ENCODE measurements at places on chromosomes 1 and 21. TPM values are rescaled to one million over a fixed set of nuclear protein-coding genes. Genes with fewer than 3 reads are reported as not detected.

The S100A7A gene
- total RNA-seq, result not detected

The HNRNPR gene
- total RNA-seq, result 67.9 TPM

The COL6A1 gene
- total RNA-seq, result 792 TPM

The HNRNPCL2 gene
- total RNA-seq, result not detected

The FOXE3 gene
- not detected for total RNA-seq

The CELA3A gene
- total RNA-seq, result not detected

The IRF6 gene
- total RNA-seq, result 0.59 TPM

The ADAMTSL4 gene
- total RNA-seq, result 25.6 TPM

The CASZ1 gene
- total RNA-seq, result 0.30 TPM

The PRRX1 gene
- 57.8 TPM for total RNA-seq

The CR1 gene
- total RNA-seq, result not detected

The MPL gene
- not detected for total RNA-seq

The CD5L gene
- total RNA-seq, result not detected

The SEC16B gene
- total RNA-seq, result 4.0 TPM

The KRTAP19-6 gene
- not detected for total RNA-seq

The FAM131C gene
- 0.45 TPM for total RNA-seq

The C1orf141 gene
- not detected for total RNA-seq

The KIAA1614 gene
- total RNA-seq, result 9.2 TPM

The ZNF683 gene
- not detected for total RNA-seq

The ARHGEF10L gene
- total RNA-seq, result 10.7 TPM

The TMOD4 gene
- 0.45 TPM for total RNA-seq

The FGR gene
- under 0.01 TPM for total RNA-seq

The AMPD1 gene
- total RNA-seq, result not detected

The LCE1B gene
- total RNA-seq, result not detected

The PIP5K1A gene
- total RNA-seq, result 46.7 TPM

The AQP10 gene
- not detected for total RNA-seq

The LCE3E gene
- total RNA-seq, result not detected

The NMNAT2 gene
- 0.89 TPM for total RNA-seq

The ZNF691 gene
- 10.6 TPM for total RNA-seq

The TFF2 gene
- not detected for total RNA-seq

The DIO1 gene
- total RNA-seq, result not detected

The SLC2A5 gene
- not detected for total RNA-seq

The SAMD11 gene
- 2.5 TPM for total RNA-seq

The LRRC3 gene
- total RNA-seq, result 1.3 TPM

The RAB7B gene
- 3.4 TPM for total RNA-seq

The DNM3 gene
- 1.2 TPM for total RNA-seq

The LCE1F gene
- total RNA-seq, result not detected

The ZNF672 gene
- 15.0 TPM for total RNA-seq

The RGSL1 gene
- not detected for total RNA-seq

All from bronchus fibroblast of lung (primary cell).